Gastroesophageal sphincter (tissue), 4 donors: ENCODE measurements at places on chromosomes 3 and 15. TPM values are rescaled to one million over a fixed set of nuclear protein-coding genes. Genes with fewer than 3 reads are reported as not detected.

- no peak for ATAC-seq
Observed at GRCh38 chr3:192916371-192917027, 1.2 kb downstream of the MB21D2 start.

DNA sequence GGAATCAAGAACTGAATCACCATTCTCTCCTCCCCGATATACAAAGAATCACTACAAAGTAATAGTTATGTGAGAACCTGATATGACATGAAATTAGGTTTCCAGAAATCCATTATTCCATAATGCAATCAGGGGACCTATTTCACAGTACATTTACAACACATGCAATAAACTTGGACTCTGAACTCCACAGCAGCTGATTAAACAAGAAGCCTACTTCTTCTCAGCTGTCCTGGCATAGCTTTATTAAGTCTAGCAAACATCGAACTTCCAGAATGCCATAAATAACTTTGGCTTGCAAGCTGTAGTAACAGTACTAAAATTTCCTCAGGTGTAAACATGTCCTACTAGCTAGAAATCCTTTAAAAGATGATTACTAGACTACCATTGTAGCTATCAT lies 17.8 kb downstream of the PDCD10 start:
- ATAC-seq = no peak

- ATAC-seq = no peak
Observed at GRCh38 chr15:70789213-70789612, 25.9 kb upstream of the UACA start.

DNA sequence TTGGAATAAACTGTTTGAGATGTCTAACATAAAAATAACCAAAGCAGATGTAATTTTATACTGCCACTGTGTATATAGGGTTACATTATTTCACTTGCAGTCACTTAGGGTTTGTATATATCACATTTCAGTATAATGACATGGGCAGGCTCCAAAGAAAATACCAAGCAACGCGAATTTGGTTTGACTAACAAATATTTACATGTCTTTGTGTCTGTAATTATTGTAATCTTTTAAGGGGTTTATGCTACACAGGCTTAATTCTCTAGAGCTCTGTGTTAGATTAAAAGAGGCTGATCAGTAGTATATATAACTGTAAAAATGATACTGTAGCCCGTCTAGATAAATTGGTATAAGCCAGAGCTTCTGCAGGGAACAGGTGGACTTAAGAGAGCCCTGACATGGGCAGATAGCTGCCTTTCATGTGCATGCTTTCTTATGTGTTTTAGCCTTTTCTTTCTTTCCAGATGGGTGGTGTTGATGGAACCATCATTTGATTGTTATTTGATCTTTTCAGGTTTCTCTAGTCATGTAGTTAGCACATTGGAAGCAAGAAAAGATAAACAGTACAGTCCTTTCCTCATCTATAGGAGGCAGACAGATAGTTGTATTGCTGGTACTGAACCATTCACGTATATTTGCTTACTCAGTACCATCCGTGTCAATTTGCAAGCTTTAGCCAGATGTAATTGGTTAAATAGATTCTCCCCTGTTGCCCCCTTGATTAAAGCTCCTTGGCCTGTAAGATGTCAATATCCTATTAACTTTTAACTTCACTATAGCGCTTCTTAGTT lies 86.1 kb downstream of the GALK2 start:
- ATAC-seq = no peak

- ATAC-seq = no peak
Observed at GRCh38 chr3:53702776-53703530, 143.3 kb downstream of the CHDH start.

The CCDC14 gene
- 40.5 TPM for total RNA-seq

The SEMA6D gene
- 3.2 TPM for total RNA-seq

The BCL2A1 gene
- not detected for total RNA-seq

The TAGLN3 gene
- total RNA-seq = 2.7 TPM

The CYP1A2 gene
- total RNA-seq = not detected

The SENP8 gene
- total RNA-seq = 2.0 TPM

The SLC9C1 gene
- total RNA-seq = not detected

The SI gene
- total RNA-seq = not detected

The CCR8 gene
- total RNA-seq = not detected

The RLBP1 gene
- total RNA-seq = not detected
